ENCODE measurements at places on chromosomes 16 and 17.

DNA sequence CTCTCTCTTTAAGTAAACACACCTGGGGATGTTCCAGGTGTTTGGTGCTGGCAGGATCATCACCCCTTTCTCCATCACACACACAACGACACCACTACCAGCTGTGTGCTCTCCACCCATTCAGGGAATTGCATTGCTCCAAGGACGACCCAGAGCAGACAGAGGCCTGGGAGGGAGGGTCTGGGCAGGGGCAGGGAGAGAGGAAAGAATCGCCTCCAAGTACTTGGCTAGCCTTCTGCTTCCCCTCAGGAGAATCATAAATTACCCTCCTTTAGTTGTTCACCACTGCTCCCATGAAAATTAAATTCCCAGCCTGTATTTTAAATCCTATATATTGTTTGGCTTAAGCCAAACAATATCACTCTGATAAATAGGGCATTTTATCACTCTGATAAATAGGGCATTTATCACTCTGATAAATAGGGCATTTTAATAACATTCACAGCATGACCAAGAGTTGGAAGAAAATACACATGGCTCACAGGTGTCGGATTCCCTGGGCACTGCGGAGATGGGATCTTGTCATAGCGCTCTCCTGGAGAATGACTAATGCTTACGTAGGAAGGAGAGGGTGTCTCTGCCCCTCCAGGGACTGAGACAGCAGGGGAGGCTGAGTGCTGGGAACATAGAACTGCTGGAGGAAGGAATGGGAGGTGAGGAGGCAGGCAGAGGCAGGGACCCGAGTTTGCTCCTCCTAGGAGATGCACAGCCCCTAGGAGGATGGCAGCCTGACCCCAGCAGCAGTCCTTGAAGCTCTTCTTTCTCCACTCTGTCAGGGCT is 673.6 kb downstream of the HS3ST4 start:
- DNase-seq: no peak

DNA sequence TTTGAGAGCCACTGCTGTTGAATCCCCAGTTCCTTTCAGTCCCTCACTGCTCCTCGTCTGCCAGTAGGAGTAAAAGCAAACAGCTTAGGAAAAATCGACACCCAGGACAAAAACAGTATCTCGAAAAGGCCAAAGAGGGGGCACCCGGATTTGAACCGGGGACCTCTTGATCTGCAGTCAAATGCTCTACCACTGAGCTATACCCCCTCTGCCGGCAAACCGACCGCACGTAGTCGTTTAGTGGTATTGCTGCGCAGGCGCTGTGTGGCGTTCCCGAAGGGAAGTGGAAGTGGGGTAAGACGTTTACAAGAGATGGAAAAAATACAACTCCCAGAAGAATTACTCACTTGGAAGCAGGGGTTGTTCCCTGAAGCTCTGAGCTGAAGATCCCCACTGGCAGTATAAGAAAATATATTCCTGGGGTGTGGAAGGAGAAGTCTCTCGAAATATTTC is 2.2 kb upstream of the PLXDC1 start:
- DNase-seq: peak; percentile 78

DNA sequence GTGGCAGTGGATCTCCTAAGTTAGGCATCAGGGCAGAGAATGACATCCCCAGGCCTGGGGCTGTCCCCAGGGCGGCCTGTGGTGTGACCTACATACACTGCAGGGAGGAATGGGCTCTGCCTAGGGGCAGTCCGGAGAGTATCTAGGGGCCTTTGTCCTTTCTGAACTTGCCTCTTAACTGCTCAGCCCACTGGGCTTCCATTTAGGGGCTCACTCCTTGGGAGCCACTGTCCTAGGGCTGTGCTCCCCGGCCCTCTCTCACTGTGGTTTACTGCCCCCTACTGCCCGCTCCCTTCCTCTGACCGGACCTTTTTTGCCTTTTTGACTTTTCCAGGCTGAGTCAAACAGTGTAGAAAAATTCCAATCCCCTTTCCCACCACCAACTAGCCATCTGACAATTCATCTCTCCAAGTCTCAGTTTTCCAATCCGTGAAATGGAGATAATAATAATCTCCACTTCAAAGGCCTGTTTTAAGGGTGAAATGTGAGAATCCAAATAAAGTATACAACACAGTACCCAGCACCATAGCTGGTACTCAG is 66.8 kb downstream of the DNAH3 start:
- DNase-seq: peak; percentile 42

GRCh38 chr17:74432766-74433391 is 991 bp downstream of the GPRC5C start:
- no peak for DNase-seq

GRCh38 chr16:67528222-67528869 is at the start of gene RIPOR1:
TSS of gene RIPOR1 (plus strand) at chr16:67528829. CDS start at chr16:67538447, 9,618 bp downstream.
- peak; percentile 67 for DNase-seq

DNA sequence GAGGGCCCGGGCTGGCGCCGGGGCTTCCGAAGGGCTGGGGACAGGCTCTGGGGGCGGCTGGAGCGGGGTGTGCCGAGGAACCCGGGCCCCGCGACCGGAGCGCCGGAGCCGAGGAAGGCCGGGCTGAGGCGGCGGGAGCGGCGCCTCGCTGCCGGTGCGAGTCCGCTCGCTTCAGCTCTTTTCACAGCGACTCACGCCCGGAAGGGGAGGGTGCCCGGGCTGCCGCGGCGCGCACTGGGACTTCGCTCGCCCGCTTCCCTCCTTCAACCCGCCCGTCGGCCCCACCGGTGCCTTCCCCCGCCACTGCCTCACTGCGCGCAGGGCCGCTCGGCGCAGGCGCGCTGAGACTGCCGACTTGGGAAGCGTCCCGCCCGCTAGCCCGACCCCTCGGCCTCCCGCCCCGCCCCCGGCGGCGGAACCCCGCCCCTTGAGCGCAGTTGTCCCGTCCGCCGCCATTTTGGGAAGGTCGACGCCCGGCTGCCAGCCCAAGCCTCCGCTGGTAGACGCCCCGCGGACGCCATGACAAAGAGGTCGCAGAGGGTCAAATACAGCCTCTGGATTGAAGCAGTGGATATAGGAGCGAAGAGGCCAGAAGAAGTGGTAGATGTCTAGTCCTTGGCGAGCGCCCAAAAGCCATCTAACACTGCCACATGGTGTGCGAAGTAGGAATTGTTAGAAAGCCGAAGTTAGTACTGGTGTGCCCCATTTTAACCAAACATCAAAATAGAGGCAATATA is at the start of gene UBE2G1:
Gene UBE2G1, minus strand, starts transcription at position 349 of the 737 bp plus-strand sequence. CDS start 359 bp downstream, outside the sequence.
- DNase-seq: peak; percentile 96

- DNase-seq: no peak
Observed at GRCh38 chr16:20939611-20940010, 39.0 kb downstream of the LYRM1 start.

- DNase-seq: peak; percentile 51
Observed at GRCh38 chr17:35088356-35088880, 24.9 kb upstream of the RFFL start.

- DNase-seq: peak; percentile 79
Observed at GRCh38 chr17:80619535-80620235, 75.0 kb downstream of the RPTOR start.

DNA sequence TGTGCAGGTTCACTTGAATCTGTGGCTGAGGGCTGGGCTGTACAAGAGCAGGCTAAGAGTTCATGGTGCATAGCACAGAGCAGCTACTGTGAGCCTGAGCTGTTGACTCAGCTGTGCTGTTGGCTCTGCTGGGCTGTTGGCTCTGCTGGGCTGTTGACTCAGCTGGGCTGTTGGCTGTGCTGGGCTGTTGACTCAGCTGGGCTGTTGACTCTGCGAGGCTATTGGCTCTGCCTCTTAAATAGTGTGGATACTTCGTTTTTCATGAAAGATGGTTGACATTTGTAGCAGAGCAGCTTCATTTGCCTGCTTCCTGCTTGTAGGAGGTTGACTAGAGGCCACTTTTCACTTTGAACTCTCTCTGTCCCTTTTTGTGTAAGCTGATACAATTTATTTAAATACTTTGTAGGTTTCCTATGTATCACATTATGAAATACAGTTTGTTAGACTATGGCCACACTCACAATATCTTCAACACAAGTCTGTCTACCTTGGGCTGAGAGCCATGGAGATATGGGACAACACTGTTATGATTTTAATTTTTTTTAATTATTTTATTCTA is 40.3 kb upstream of the CCNF start:
- DNase-seq: no peak

GRCh38 chr16:81189100-81189664 is 49.3 kb upstream of the BCO1 start:
- no peak for DNase-seq

DNA sequence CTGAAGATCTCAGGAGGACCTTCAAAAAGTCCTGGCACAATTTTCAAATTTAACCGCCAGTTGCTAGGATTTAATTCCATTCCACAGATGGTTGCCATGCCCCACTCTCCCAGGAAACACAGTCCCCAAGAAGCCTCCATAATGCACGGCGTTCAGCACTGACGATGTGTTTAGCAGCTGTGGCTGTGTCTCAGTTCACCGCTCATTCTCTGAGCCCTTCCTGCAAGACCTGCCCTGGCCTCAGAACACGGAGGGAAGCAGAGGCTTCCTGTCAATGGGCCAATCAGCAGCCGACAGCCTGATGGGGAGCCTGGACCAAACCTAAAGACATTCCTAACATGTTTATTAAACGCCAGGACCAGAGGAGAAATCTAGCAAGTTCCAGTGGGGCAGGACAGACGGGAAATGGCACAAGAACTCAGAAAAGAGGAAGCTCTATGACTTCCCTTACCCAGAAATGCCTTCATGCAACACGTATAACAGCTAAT is 4.9 kb downstream of the MYLK3 start:
- DNase-seq: no peak

DNA sequence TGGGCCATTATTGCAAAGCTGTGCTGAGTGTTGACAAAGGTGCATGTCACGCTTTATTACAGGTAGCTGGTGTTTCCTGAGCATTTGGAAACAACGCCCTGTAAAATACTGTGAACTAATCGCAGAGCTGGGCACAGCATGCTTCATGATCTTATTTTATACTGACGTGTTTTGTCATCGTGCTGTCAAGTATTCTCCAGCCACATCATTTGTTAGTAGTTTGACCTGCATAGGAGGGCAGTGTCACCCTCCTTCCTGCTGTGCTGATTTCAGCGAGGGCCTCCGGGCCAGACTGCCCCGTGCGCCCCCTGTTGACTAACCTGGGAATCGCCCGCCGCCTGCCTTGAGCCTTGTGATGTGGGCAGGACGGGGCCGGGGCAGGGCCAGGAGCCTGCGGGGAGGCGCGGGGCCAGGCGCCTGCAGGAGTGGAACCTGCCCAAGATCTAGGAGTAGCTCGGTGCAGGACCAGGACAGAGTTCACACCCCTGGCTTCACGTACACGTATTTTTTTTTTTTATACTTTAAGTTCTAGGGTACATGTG is 820.7 kb downstream of the KCNJ18 start:
- no peak for DNase-seq

GRCh38 chr16:1057252-1057932 is 15.2 kb upstream of the SSTR5 start:
- DNase-seq: peak; percentile 35

DNA sequence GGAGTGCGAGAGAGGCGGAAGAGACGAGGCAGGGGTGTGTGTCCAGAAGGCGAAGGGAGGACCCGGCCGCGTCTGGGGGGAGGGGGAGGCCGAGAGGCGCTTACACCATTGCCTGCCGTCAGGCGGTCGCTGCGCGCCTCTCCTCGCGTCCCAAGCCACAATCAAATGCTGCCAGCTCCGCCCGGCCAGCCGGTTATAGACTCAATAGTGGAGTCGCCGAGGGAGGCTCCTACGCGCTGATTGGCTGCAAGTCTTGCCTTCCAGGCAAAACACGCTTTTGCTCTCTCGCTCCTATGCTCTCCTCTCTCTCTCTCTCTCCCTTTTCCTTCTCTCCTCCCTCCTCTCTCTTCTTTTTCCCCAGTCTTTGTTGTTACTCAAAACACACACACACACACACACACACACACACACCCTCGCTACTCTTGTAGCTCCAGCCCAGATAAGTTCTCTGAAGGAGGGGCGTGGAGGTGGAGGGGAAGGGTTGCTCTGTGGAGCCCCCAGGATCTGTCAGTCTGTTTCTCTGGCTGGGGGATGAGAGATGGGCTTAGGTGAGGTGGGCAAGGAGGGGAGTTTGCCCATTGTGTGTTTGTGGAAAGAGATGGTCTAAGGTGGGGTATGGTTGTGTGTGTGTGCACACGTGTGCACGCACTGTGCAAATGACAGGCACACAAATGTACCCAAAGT is at the start of gene DLX3:
Gene DLX3, minus strand, starts transcription at position 170 of the 684 bp plus-strand sequence. CDS start 226 bp downstream, outside the sequence.
- no peak for DNase-seq

GRCh38 chr17:534071-534691 is 180.5 kb downstream of the VPS53 start:
- DNase-seq: no peak

DNA sequence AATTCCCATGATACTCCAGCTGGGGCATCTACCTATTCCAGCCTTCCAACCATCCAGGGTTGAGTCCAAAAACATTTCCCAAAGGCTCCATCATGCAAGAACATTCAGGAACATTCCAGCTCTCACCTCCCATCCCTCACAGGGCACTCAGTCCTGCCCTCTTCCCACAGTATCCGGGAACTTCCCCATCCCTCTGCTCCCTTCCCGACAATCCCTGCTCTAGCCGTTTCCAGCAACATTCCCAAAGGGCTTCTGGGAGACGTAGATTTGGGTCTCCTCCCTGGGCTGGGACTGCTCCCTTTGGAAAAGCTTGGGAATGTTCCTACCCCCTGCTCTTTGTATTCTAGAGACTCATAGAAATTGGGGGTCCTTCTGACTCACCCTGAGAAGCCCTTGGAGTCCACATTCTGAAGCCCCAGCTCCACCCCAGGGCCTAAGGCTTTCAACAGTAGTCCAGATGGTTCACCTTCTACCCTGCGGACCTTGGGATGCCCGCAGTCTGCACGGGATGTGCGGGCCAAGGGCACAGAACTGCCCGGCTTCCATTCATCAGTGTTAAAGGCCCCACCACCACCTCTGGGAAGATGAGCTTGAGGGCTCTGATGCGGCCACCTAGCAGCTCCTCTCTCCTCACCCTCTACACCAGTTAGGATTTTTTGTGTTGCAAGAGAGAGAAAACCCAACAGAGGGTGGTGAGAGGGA is 25.4 kb downstream of the NGFR start:
- no peak for DNase-seq

GRCh38 chr17:32496395-32497073 is 9.7 kb downstream of the CDK5R1 start:
- DNase-seq: no peak

DNA sequence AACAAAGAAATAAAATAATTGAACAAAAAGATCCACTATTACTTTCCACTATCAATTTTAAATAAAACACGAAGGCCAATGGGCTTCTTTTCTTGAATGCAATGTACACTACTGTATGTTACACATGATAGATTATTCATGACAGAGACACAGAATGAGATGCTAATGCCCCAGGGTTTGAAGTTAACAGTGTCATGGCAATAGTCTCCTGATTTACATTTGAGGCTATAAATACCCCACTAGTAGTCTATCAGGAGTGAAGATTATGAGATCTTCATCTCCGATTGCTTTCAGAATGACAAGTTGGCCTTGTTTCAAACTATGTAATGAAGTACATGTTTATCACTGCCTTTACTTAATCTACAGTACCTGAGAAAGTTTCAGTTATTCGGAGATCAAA is 84.4 kb downstream of the RPGRIP1L start:
- DNase-seq: no peak

GRCh38 chr16:10850478-10850850 is 26.5 kb upstream of the CIITA start:
- DNase-seq: no peak
